Progenitor cell of endocrine pancreas (in vitro differentiated cells): ENCODE measurements at places on chromosomes 7 and 10. TPM values are rescaled to one million over a fixed set of nuclear protein-coding genes. Genes with fewer than 3 reads are reported as not detected.

Gene RBM20
- total RNA-seq: 1.5 and 2.7 TPM in 2 replicates

DNA sequence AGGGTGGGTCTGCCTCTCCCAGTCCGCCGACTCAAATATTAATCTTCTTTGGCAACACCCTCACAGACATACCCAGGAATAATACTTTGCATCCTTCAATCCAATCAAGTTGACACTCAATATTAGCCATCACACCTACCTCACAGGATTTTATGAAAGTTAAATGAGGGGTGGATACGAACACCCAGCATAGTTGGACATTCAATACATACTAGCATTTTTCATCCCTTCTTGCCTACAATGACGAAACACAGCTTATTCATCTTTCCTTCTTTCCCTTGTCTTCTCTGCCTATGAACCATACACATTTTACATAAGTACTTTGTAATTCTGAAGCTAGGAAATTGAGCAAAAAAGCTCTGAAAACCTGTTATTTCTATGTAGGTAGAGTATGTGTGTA lies 48.5 kb downstream of the EMX2 start:
- no peak overlapping the region for H3K27ac ChIP-seq
- DNase-seq: no peak
- H3K4me3 ChIP-seq: no peak overlapping the region

GRCh38 chr7:143391462-143392404 lies 10.6 kb downstream of the ZYX start:
- peaks cover 19% of the 10 kb centered on the region for H3K36me3 ChIP-seq
- peaks cover 10% of the 10 kb centered on the region for H3K4me1 ChIP-seq
- H3K4me3 ChIP-seq: no peak overlapping the region
- no peak overlapping the region for H3K27ac ChIP-seq
- no peaks in the 10 kb centered on the region for H3K27me3 ChIP-seq

Gene TSPAN13
- total RNA-seq: 112 and 116 TPM in 2 replicates

GRCh38 chr10:15744217-15744865 lies 24.6 kb upstream of the ITGA8 start:
- H3K27me3 ChIP-seq: peaks cover 8% of the 10 kb centered on the region
- no peak overlapping the region for H3K27ac ChIP-seq
- H3K4me3 ChIP-seq: no peak overlapping the region
- peak; percentile 15 for DNase-seq
- H3K4me1 ChIP-seq: peaks cover 2% of the 10 kb centered on the region

Gene VPS50
- total RNA-seq: 25.9 and 29.9 TPM in 2 replicates

Gene PLAU
- 0.38 and 0.93 TPM in 2 replicates for total RNA-seq

DNA sequence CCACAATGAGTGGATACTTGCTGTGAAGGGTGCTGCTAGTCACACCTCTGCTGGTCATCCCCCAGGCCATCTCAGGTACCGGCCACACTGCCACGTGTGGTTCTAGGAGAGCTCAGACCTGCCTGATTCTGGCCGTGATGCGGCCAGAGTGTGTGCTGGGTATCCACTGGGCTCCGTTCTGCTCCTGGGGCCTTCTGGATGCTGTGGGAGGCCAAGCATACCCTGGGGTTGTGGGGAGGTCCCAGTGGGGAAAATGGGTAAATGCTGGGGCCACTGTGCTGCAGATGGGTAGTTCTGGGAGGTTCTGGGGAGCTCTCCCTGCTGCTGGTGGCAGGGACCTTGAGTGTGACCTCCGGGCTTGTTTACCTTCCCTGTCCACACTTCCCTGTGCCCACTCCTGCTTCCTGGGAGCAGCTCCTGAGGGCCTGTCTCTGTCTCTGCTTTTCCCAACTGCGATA lies 318.4 kb downstream of the GLRX3 start:
- no peak overlapping the region for H3K4me3 ChIP-seq
- H3K27ac ChIP-seq: no peak overlapping the region
- no peaks in the 10 kb centered on the region for H3K4me1 ChIP-seq
- H3K36me3 ChIP-seq: no peaks in the 10 kb centered on the region

GRCh38 chr7:154598396-154598795 lies 404.5 kb downstream of the PAXIP1 start:
- no peak for DNase-seq
- H3K4me1 ChIP-seq: peaks cover 2% of the 10 kb centered on the region
- H3K4me3 ChIP-seq: no peak overlapping the region
- H3K36me3 ChIP-seq: peaks cover 2% of the 10 kb centered on the region
- no peaks in the 10 kb centered on the region for H3K27me3 ChIP-seq

Gene PKD2L1
- 0.38 TPM in 1 of 2 replicates, not detected in the other for total RNA-seq

- H3K36me3 ChIP-seq: no peaks in the 10 kb centered on the region
- no peak overlapping the region for H3K4me3 ChIP-seq
- no peak for DNase-seq
- H3K27ac ChIP-seq: no peak overlapping the region
Measured at GRCh38 chr7:15684111-15684800, 2.2 kb downstream of the MEOX2 start.

DNA sequence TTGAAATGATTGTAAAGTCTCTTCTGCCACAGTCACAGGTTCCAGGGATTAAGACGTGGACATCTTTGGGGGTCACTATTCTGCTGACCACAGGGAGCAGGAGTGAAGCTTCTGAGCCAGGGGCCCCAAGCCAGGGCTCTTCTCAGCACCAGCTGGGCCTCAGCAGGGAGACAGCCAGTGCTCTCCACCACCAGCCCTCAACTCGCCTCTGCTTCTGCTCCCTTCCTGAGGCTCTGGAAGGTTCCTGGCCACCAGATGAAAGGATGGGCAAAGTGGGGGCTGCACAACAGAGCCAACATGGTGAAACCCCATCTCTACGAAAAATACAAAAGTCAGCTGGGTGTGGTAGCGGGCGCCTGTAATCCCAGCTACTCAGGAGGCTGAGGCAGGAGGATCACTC lies 11.2 kb upstream of the CRYGN start:
- H3K27me3 ChIP-seq: peaks cover 37% of the 10 kb centered on the region
- no peak for DNase-seq
- H3K27ac ChIP-seq: no peak overlapping the region
